Cortex of kidney (tissue), 1 donor: ENCODE measurements at places on chromosomes 2 and 18.

DNA sequence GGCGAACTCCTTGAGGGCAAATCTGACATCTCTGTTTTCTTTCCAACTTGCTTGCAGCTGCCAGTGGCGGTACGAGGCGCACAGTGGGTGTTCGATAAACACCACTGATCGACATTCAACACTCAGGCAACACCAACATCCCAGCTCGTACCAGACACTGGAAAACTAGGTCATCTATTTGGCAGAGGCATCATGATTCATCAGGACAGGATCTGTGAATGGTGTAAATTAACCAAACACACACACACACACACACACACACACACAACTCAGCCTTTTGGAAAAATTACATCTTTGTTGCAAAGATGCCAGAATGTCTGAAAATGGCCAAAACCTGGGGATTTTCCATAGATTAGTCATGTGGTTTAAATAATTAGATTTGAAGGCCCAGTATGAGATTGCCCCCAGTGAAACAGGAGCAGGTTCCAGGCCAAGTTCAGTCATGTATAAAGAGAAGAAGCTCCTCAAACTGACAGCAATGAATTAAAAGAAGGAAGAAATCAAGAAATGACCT lies 150.5 kb upstream of the NCKAP5 start:
- DNase-seq: no peak

GRCh38 chr2:193199322-193199721 lies 1004.6 kb upstream of the TMEFF2 start:
- no peak for DNase-seq

- DNase-seq: no peak
Measured at GRCh38 chr2:199693861-199694260, 157.1 kb downstream of the FTCDNL1 start.

GRCh38 chr2:100945930-100946607 lies 56.0 kb upstream of the RPL31 start:
- no peak for DNase-seq

GRCh38 chr2:51534166-51534565 lies 502.2 kb upstream of the NRXN1 start:
- no peak for DNase-seq

- DNase-seq: no peak
Measured at GRCh38 chr18:5720132-5720531, 175.2 kb downstream of the TMEM200C start.

GRCh38 chr2:134852518-134852917 lies 14.1 kb downstream of the ACMSD start:
- DNase-seq: no peak

GRCh38 chr18:45680066-45680690 lies 43.8 kb upstream of the SLC14A1 start:
- DNase-seq: no peak

- DNase-seq: no peak
Measured at GRCh38 chr2:227608561-227609338, 5.9 kb downstream of the SCYGR3 start.

- no peak for DNase-seq
Measured at GRCh38 chr2:72538486-72538885, 287.3 kb downstream of the EXOC6B start.

DNA sequence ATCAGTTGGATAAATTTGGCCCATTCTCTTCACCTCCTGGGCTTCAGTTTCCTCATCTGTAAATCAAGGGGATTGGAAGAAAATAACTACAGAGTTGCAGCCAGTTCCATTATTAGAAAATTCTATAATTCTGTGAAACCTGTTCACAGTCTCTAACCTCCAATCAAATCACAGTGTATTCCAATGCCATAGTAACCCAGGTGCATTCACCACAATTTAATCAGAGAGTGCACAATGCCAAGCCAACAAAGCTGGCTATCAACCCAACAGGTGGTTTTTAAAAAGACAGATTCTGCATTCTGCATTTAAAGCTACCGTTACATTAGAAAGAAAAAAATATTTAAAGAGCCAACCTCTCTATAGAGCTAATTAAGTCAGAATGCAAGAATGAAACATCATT lies 308.6 kb downstream of the RNF144A start:
- DNase-seq: no peak
